H7 (cell line): ENCODE measurements at places on chromosomes 11 and 22.

DNA sequence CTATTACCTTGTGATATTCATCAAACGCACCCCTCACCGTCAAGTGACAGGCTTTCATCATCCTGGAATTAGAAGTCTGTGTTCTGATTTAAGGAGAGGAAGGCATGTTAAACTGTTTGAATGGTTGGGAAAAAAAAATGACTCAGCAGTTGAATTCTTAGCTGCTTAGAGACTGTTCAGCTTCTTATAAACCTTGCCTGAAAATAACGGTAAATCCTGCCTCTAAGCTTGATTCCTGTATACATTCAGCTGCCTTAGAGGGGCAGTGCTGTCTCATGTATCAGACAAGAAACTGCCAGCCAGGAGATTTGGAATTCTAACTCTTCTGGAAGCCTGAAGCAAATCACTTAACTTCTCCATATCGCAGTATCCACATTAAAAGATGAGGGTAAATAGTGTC, 437.4 kb downstream of the JRKL start:
- peak; percentile 0 for DNase-seq

DNA sequence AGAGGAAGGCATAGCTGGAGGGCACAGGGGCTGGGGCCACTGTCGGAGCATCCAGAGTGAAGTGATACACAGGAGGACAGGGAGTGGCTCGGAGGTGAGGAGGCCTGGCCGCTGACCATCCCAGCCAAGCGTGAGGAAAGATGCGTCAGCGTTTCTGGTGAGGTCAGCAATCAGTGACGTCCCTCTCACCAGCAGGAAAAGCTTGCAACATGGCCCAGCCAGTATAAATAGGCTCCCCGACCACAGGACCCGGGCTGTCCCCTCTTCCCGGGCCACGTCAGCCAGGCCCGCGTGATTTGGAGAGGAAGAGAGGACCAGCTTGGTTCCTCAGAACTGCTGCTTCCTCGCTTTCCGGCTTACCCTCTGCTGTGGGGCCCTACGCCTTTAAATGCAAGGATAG, 4.2 kb upstream of the OSM start:
- no peak for DNase-seq

DNA sequence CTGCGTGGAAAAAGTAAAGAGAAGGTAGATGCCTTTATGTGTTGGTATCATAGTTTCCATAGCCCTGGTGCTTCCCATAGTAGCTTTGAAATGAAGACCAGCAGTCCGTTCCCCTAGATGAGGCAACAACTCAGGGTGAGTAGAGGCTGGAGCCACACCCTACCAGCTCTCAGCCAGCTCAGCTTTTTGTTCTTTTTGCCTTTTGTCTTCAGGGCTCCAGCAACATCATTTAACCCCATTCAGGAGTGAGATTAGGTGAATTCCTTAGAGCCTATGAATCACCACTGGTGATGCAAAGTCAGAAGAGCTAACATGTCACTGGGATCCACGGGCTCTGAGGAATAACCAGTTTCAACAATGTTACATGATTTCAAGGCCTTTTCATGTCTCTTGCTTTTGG, 14.0 kb upstream of the SESN3 start:
- DNase-seq, result no peak

DNA sequence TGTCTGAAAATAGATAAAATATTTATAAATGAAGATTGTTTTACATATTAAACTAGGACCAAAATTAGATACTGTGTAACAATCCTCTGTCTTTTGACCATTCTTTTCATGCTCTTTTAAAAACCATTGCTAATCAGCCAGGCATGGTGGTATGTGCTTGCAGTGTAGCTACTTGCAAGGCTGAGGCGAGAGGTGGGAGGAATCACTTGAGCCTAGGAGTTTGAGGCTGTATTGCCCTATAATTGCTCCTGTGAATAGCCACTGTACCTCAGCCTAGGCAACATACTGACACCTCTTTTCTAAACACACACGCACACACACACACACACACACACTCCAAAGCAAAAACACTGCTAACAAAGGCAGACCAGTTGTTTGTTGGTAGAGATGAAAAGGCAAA, 259.2 kb downstream of the JRKL start:
- no peak for DNase-seq

- no peak for DNase-seq
Measured at GRCh38 chr11:117733316-117733715, 63.7 kb downstream of the DSCAML1 start.

DNA sequence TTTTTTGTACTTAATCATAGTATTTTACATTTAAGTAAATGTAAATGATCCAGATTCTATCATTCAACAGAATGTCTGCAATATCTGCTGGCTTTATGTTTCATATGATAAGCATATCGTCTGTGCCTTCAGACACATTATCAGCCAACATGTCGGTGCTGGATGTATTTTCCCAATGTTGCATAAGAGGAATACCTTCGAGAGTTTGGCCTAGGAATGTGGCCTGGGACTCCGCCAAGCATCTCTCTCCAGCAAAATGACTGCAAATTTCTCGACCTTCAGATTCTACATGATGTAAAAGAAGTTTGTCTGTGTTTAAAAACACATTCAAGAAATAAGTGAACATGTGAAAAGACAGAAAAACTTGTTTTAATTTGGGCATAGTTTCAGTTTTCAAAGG, 6.9 kb downstream of the BDNF start:
- no peak for DNase-seq

- DNase-seq, result no peak
Measured at GRCh38 chr11:111095327-111095726, 150.2 kb upstream of the POU2AF2 start.
